ENCODE measurements at places on chromosomes 5 and 9. TPM values are rescaled to one million over a fixed set of nuclear protein-coding genes. Genes with fewer than 3 reads are reported as not detected.

Gene NPR3
- 19.3 TPM for polyA plus RNA-seq

Gene RGS7BP
- polyA plus RNA-seq: 6.2 TPM

DNA sequence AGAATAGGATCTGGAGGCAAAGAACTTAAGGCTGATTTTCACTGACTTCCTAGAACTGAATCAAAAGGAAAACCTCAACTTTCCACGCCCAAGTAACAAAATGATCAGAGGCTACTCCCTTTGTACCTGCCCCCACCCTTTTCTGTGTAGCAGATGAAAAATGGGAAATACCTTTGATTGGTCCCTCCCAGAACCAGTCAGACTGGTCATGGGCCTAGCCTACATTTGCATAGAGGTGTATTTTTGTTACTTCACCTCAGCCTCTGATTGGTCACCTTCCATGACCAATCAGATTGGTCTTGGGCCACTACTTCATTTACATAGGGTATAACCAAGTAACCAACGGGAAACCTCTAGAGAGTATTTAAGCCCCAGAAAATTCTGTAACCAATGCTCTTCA is 1553.5 kb upstream of the C9orf72 start:
- no peak for DNase-seq

DNA sequence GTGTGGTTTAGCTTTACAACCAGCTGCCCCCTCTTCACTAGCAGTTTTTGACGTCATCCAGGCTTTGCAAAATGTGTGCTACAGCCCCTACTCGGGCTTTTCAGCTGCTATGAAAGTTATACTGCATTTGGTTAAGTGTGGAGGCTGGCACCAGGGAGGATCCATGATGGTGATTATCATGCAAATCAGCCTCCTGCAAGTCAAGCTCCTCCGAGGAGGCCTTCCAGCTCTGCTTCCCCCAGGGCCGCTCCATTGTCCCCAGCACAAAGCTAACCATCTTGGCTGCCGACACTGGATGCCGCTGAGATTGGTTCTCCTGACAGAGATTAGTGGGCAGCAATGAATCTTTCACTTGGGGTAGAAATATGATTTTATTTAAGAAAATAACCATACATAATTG is 159.6 kb downstream of the NR2F1-AS1 start:
- DNase-seq: no peak

GRCh38 chr9:6072453-6072852 is 57.0 kb upstream of the RANBP6 start:
- no peak for DNase-seq

GRCh38 chr5:122703203-122703602 is 71.7 kb upstream of the SNX2 start:
- DNase-seq: no peak

- no peak for DNase-seq
Measured at GRCh38 chr5:151637676-151638075, 46.5 kb upstream of the FAT2 start.

GRCh38 chr5:30871196-30871595 is 322.3 kb upstream of the CDH6 start:
- no peak for DNase-seq

Measured in renal pelvis (tissue), 12 donors.